ENCODE measurements at places on chromosomes 16 and 17.

- DNase-seq: no peak
These were observed 12.6 kb downstream of the BLMH start for GRCh38 chr17:30279156-30279555.

- no peak for DNase-seq
These were observed 7.9 kb upstream of the MT2A start for GRCh38 chr16:56600398-56600999.

- no peak for DNase-seq
These were observed 21.4 kb downstream of the PITPNM3 start for GRCh38 chr17:6534846-6535514.

- DNase-seq: peak; percentile 52
These were observed 112.9 kb upstream of the GSE1 start for GRCh38 chr16:85500220-85500619.

DNA sequence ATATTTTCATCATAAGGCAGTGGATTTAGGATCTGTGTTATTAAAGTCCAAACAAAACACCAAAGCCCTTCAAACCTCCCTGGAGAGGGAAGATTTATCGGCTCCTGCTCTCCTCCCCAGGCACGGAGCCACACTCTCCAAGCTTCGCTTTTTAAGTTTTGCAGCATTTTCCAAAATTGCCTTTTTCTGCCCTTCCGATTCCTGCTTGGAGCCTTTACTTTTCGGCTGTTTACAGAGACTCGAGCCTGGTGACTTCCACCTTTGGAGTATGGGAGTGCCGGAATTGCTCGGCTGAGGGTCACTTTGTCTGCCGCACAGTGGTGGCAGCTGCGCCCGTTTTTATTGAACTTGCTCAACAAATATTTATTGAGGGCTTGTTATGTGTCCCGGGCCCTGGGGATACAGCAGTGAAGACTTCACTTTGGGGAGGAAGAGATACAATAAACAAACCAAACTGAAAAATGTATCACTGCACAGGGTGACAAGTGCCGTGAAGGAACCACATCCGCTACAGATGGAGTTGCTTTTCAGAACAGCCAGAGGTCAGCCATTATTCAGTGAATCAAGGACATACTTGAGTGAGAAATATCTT is 185.5 kb downstream of the NTN1 start:
- DNase-seq: no peak

- DNase-seq: no peak
These were observed 1.0 kb downstream of the NHERF1 start for GRCh38 chr17:74749279-74750038.

Data from NCI-H1417 (cell line).